NCI-H187 (cell line): ENCODE measurements at places on chromosomes 3 and 15.

GRCh38 chr15:101646672-101647071, 5.5 kb downstream of the TM2D3 start:
- no peak for DNase-seq

DNA sequence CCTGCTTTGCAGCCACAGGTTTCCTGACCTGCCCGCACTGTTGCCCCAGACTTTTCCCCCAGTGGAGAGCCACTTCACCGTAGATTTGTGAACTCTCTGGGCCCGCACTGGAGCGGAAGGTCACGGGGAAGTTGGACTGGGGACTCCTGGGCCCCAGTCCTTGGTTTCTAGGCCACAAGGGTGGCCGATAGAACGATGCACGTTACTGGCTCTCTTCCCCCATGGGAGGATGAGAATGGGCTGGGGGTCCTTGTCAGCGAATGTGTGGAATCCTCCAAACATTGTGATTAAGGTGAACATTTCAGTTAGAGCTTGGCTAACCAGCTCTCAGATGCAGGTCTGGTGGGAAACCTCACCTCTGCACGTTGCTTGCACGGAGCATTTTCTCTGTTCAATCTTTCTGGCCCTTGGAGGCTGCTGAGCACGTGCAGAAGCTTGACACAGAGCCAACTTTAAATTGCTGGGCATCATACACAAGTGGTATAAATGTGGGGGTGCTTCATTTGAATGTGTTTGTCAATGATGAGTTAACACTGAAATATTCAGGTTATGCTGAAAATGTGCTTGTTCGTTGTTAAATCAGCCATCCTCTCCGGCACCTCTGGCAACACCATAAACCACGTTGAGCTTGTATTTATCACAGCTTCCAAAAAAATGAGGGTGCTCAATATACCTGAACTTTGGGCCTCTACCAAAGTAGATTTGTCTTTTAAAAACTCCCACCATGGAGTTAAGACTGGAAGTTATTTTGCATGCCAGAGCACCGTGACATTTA, 976 bp downstream of the DIS3L start:
- no peak for DNase-seq

GRCh38 chr3:143000528-143000927, 842 bp upstream of the U2SURP start:
- DNase-seq = no peak

DNA sequence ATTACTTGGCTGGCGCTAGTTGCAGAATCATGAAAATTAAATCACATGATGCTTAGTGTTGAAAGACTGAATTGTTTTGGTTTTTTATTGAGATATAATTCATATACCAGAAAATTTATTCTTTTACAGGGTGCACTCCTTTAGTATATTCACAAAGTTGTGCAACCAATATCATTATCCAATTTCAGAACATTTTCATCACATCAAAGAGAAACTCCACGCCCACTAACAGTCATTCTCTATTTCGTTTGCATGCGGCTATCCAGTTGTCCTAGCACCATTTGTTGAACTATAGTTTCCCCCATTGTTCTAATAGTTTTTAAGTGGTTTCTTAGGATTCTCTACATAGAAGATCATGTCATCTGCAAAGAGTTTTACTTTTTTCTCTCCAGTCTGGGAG, 3.7 kb downstream of the EHD4 start:
- no peak for DNase-seq

DNA sequence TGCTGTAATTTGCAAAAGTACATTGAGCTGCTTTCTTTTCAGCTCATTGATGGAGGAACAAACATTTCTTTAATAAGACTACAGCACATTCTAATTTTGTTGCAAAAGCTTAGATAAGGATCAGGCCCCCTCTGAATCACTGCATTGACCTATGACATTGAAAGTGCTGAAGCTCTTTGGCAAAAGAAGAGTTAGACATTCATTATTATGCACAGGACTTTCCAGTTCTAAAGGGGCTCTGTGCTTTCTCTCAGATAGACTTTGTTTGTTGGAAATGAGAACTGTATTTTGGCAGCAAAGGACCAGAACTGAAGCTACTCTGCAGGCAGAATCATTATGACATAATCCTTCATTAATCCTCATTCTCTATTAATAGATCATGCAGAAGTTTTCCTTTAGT, 252.9 kb upstream of the SOX2 start:
- no peak for DNase-seq

DNA sequence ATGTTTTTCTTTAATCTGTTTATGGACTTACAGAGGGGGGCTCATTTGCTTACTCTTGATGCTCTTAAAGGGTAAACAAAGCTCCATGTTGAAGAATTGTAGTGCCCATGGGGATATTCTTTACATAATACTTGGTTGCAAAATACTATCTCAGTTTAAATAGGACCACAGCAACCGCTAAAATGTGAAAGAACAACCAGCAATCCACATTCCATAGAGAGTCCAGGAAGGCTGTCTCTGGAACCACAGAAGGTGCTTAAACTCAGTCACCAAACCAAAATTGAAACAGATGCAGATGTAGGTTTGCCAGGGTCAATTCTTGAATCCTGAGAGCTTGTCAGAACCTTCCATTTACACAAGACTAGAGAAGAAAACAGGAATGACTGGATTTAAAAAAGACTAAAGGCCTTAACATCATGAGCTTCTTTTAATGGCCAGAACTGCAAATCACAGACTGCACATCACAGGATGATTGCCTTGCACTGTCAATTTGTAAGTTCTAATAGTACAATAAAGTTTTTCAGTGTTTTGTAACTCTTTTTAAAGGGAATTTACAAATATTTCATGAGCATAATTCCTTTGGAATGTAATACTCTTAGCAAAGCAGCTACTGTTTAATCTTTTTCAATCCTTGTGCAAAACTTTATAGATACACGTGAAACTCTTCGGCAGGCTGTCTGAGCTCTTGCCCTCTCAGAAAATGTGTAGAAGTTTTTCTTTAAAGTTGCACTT, 661.6 kb downstream of the SI start:
- no peak for DNase-seq

GRCh38 chr3:196883361-196883760, 15.6 kb downstream of the SENP5 start:
- DNase-seq = no peak

GRCh38 chr3:68996356-68996995, 17.0 kb downstream of the EOGT start:
- DNase-seq = no peak

DNA sequence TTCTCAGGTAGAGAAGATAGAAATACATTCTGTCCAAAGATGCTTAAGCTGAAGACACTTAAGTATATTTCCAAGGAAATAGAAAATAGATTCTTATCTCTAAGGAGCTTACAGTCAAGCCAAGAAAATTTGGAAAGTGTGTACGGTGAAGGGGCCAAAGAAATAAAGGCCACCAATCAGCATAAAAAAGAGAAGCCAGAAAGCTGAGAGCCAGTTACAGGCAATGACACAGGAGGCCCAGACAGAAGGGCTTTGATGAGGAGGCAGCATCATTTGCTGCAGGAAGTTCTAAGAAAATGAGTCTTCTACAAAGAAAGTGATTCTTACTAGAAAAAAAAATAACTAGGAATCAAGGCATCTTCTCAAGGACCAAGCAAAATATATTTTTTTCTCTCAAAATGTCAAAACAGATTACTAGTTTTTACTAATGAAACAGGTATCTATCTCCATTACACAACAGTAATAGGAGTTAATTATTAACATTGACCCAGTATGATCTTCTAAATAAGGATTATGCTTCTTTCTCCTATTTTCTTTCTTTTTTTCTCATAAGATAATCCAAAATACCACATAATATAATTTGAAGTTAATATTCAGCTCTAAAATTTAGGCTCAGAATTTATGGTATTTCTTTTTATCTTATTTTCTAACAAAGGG, 82.1 kb upstream of the PHLDB2 start:
- DNase-seq = no peak

DNA sequence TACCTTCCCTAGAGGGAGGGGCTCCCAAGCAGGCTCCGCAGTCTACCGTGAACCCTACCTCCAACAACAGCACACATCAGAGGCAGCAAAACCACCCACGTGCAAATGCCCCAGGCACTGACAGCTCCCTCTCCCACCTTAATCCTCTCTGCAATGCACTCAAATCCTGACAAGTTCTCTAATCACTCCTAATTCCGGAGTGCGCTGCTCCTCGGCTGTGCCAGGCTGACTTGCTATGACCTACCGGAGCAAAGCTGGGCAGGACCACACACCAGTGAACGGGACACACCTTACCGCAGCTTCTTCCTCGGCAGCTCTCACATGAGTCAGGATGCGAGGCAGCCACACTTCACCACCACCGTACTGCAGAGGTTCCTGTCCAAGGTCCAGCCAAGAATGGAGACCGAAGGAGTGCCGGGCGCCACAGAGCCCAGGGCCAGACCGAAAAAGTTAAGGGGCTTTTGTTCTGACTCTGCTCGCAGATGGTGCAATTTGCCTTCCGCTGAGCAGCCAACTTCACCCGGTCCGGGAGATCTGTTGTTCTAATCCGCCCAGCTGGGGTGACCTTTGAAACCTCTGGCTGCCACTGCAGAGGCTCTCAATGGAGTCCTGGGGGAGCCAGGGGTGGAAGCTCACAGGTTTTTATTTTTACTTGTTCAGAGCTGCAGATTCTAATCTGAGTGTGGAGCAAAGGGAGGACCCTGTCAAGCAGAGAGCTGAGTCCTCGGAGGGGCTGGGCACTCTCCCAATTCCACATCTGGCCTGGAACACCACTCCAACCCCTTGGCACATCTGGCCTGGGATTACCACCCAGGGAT, 84.4 kb downstream of the MYLK start:
- DNase-seq = no peak

GRCh38 chr15:84570164-84570735, 30.6 kb upstream of the ZSCAN2 start:
- no peak for DNase-seq

DNA sequence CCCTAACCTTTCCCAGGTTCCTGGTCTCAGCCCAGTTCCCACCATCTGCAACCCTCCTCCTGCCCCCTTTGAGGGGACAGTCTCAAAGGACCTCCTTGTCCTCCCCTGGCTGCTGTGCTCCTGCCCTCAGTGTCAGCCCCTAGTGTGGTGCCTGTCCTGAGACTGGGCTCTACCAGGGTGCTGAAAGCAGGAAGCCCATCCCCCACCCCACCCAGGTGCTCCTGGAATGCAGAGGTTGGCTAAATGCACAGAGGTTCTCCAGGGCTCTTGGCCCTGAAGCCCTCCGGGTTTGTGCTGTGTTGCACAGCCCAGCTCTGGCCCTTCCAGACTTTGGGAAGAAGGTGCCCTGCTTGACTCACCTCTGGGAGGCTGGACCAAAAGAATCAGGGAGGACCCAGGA, 21.8 kb downstream of the C3orf18 start:
- DNase-seq = no peak

- no peak for DNase-seq
These were observed 48.9 kb upstream of the ALCAM start for GRCh38 chr3:105317841-105318240.

DNA sequence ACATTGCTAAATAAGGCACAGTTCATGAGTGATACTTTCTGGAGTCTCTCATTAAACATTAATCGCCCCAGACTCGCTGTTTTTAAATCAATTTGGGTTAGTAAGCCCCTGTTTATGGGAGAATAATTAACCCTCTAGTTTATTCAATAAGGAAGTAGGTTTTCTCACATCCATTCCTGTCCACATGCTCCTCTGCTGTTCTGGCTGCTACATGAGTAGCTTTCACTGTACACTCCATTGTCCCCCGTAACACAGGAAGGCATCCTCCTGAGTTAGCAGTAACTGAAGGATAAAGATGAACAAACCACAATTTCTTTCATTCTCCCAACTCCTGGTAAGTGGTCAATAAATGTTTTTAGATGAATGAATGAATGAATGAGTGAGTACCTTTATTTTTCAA, 378.5 kb downstream of the DIPK2A start:
- no peak for DNase-seq

GRCh38 chr3:153919773-153920172, 201.4 kb upstream of the ARHGEF26 start:
- DNase-seq = no peak

GRCh38 chr3:118544458-118544857, 490.2 kb downstream of the IGSF11 start:
- no peak for DNase-seq

DNA sequence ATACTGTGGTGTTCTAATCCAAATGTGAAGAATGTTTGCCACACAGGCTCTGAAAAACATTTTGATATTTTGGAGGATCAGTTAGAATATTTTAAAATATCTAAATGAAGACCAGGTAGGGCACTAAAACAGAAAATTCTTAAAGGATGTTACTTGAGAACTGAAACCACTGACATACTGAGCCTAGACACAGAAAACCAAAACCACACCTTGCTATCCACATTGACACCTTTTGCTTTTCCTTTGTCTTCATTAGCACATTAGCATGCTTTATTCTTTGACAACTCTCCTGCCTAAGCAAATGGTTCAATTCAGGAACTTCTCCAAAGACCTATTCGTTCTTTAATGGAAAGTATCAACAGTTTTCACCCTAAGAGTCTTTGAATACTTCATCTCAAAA, 835.9 kb upstream of the GRM7 start:
- DNase-seq = no peak
